ENCODE measurements at places on chromosomes 7 and 10. TPM values are rescaled to one million over a fixed set of nuclear protein-coding genes. Genes with fewer than 3 reads are reported as not detected.

DNA sequence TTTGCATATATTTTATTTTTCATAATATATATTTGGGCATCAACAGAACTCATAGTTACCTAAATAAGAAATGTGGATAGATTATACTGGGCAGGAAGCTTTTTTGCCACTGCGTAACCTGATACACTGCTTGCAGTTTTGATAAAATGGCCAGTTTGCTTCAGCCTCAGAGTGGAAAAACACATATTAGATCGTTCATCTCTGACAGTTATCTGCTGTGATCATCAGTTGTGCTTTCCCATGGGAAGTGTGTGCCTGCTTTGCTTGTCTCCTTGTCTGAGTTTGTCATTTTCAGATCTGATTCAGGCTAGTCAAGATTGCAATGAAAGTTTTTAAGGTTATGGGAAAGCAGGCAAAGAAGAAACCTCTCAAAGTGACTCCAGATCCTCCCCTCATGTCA, 54.0 kb downstream of the ADAM12 start:
- no peak for DNase-seq

SEPTIN7 gene
- total RNA-seq: 270 TPM

MCM10 gene
- total RNA-seq: 71.3 TPM

DNA sequence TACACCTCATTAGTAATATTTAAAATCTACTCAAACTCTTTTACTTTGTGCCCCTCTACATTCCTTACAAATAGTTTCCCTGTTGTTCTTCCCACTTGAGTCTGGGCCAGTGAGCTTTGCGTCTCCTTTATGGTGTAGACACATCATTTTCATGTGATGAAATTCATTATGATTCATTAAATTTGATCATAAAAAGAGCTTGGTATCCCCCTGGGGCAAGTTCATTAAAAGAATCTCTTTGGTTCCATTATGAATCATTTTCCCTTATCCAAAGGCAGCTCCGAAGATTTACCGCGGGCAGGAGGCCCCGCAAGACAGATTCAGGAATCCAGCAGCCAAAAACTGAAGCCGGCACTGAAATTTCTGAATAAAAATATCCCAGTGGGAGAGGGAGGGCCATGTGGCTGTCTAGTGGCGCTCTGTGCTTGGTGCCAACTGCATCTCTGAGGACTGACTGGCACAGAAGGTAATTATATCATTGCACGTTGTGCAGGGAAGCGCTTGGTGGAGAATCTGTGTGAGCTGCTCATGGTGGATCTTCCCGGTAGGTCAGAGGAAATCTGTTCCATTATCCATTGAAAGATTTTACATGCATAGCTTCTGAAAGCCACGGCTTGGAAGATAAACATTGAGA, 151.4 kb upstream of the PITRM1 start:
- no peak for DNase-seq

IFRD1 gene
- 58.8 TPM for total RNA-seq

RSBN1L gene
- total RNA-seq: 23.4 TPM

GRCh38 chr10:51397695-51398094, 301.7 kb downstream of the CSTF2T start:
- no peak for DNase-seq

DNA sequence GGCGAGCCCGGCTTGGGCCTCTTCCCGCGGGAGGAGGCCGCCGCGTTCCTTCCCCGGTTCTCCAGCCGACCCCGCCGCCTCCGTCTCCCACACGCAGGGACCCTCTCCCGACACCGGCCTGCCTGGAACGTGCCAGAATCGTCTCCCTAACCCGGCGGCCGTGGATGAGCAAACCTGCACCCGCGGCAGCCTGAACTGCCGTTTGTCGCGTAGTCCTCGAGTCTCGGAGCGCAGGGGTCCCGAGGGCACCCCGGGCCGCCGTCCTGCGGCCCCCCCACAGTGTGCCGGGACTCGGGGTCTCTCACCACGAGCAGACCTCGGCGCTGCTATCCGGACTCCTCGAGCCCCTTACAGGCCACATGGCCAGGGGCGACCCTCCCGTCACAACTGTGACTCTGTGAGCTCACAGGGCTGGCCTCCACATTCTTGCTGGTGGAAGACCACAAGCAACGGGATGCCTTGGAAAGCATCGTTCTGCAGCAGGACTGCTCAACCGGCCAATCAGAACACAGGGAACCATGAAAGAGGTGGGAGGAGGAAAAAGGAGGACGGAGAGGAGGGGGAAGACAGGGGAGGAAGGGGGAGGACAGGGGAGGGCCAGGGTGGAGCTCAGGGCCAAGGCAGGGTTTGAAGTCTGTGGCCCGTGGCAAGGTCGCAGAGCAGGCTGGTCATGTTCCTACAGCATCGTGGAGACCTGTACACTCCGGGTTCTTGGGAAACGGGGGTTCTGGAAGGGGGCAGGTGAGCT, 276.9 kb downstream of the DNAJB6 start:
- no peak for DNase-seq

- DNase-seq: peak; percentile 53
Measured at GRCh38 chr10:80046629-80047441, 31.6 kb upstream of the TMEM254 start.

DNA sequence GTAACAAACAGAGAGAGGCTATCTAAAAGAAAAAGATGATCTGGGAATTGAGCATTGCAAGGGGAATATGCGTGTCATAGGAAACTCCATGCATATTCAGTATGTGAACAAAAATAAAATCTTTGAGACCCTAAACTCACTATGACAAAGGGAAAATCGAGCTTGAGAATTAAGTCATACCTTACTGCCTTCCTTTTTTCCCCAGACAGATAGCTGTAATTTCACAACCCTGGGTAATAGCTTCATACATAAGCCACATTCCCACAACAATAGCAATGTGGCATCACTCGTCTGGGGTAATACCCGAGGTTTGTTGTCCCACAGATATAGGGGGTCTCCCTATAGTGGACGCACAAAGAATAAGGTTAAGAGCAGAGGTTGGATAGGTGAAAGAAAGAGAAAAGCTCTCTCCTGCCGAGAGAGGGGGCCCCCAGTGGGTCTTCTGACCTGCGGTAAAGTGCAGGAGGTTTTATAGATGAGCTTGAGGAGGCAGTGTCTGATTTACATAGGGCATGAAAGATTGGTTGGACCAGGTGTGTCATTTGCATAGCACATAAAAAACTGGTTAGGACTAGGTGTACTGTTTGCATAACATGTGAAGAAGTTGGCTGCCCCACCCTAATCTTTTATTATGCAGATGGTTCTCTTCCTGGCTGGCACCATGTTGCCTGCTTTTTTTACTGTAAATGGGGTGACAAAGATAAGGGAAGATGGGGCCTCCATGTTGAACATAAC, 11.6 kb downstream of the CYP3A43 start:
- no peak for DNase-seq

SFTPA1 gene
- not detected for total RNA-seq

CUBN gene
- 0.73 TPM for total RNA-seq

ERVW-1 gene
- total RNA-seq: not detected

HOXA7 gene
- not detected for total RNA-seq

- no peak for DNase-seq
Measured at GRCh38 chr7:23615331-23615730, 18.1 kb downstream of the CCDC126 start.

IFIT5 gene
- total RNA-seq: 6.2 TPM

DNA sequence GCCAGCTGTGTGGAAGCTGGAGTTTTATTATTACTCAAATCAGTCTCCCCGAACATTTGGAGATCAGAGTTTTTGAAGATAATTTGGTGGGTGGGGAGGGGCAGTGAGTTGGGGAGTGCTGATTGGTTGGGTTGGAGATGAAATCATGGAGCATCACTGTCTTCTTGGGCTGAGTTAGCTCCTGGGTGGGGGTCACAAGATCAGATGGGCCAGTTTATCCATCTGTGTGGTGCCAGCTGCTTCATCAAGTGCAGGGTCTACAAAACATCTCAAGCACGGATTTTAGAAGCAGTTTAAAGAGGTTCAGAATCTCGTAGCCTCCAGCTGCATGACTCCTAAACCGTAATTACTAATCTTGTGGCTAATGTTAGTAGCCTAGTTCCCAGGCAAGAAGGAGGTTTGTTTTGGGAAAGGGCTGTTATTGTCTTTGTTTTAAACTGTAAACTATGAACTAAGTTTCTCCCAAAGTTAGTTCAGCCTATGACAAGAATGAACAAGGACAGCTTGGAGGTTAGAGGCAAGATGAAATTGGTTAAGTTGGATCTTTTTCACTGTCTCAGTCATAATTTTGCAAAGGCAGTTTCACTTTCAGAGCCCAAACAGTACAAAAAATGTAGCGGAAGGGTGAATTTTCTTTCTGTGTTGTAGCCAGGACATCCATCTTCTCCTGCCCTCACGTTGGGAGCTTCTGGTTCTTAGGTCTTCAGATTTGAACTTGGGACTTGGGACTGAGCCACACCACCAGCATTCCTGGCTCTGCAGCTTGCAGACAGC, 43.1 kb downstream of the KLF6 start:
- no peak for DNase-seq

DNA sequence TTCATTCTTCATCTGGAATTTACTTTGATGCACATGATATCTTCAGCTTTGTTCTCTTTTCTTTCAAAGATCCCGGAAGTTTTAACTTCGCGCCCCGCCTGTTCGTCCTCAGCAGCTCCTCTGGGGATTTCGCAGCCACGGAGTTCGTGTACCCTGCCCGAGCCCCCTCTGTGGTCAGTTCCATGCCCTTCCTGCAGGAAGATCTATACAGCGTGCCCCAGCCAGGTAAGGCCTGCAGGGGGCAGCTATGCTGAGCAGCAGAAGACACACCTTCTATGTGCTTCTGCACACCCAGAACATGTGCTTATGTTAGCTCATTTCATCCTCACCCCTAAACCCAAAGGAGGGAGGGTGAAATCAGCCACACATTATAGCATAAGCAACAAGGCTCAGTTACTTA, 79.7 kb upstream of the LYZL2 start:
- DNase-seq: no peak

- no peak for DNase-seq
Measured at GRCh38 chr10:96272316-96273280, 1.2 kb upstream of the BLNK start.

UCMA gene
- total RNA-seq: not detected

DNA sequence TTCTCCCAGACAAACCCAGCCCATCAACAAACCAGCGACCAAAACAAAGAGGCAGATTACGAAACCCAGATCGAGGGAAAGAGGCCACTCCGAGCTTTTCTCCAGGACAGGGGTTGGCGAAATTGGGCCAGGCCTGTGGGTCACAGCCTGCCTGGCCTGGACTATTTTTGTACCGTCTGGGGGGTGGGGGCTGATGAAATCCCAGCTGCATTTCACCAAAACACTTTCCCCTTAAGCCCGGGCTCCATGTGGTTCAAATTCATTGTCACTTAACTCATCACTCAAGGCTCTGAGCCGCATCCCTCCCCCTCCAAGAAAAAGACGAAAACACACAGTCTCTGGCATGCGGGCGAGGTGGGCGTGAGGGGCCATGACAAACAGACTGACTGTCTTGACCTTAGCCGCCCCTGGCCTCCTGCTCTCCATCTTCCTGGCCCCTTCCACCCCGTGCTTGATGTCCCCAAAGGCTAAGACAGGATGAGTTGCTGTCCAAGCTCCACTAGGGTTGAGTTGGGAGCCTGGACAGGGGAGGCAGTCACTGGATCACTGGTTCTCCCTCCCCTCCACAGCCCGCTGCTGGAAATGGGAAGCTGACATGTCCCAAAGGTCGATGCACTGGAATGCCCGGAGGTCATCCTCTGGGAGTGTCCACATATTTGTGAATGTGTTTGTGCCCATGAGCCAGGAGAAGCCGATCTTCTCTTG, 19.2 kb downstream of the TMEM270 start:
- no peak for DNase-seq

- no peak for DNase-seq
Measured at GRCh38 chr10:122086416-122087240, 97.7 kb downstream of the TACC2 start.

All from CD8-positive, alpha-beta memory T cell (primary cell).